ENCODE measurements at places on chromosomes 6 and 20.

DNA sequence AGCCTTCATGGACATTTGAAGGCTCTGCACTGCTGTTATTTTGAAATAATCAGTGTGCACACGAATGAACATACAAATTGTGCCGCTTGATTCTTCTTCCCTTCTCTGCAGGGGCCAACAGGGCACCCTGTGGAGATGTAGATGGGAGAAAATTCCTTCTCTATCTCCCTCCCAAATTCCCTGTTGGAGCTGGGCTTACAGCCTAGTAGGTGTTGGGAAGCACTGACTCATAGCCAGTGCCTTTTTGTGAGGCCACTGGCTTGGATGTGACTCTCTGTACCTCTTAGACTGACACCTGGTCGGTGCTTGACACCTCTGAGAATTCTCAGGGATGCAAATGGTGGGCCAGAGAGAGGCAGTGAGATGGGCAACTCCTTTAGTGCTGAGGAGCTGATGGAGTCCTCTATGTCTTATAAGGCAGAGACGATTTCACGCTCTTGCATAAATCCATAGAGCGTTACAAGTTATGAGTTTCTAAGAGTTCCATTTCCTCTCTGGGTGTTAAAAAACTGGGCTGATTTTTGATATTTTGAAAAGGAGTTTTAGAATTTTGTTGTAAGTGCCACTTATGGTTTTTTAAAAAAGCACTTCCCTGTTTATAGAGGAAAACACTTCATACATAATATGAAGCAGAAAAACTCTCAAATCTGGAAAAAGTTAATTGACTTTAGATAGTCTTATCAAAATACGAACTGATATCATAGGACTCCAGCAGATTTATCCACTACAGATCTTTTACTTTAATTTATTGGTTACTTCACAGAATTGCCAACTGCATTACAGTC, 89.8 kb upstream of the MAP3K7 start:
- ATAC-seq = no peak

DNA sequence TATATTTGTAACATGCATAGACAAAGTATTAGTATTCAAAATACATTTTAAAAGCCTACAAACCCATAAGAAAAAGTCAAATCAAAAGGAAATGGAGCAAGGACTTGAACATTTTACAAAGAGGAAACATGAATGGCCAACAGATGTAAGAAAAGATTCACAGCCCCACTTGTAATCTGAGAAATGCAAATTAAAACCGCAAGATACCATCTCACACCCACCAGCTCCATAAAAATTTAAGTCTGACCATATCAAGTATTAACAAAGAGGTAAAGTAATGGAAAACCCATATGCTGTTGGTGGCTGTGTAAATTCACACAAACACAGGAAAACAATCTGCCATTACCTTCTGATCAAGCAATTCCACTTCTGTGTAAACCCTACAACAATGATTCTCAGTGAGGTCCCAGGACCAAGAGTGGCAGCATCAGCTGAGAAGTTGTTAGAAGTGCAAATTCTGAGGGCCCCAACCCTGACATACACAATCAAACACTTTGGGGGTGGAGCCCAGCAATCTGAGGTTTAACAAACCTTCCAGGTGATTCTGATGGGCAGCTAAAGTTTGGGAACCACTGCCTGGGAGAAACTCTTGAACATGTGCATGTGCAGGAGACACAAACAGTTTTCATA, 30.9 kb downstream of the BCL2L1 start:
- no peak for ATAC-seq

- no peak for ATAC-seq
Observed at GRCh38 chr6:149938571-149939355, 3.1 kb upstream of the ULBP2 start.

DNA sequence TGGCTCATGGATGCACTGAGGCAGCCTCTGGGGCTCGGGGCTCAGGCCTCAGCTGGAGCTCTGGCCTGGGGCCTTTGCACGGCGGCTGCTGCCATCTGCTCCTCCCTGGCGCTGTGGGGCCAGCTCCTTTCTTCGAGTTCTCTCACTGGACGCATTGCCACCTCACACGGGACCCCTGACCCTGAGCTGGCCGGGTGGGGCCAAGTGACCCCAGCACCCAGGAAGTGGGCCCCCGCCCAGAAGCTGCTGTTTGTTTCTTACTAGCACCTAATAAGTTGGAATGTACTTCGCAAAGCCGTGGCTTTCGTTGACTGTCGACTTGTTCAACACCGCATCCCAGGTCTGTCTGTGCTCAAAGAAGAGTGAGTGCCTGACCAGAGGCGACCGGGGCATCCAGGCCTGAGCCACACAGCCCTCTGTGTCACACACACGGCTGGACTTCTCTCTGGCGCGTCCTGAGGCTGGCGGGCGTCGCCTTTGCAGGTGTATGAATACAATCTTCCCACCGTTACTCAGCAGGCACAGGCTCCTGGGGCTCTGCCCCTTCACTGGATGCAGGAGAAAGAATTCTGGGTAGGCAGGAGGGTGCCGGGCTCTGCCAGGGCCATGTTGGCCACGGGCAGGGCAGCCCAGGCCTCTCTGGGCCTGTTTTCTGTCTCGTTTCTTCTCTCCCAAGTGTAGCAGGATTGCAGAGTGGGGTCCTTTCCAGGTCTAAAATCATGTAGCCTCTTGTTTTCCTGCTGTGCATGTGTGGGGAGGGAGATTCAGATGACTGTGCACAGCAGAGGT, 112.9 kb downstream of the DLL1 start:
- ATAC-seq = no peak

DNA sequence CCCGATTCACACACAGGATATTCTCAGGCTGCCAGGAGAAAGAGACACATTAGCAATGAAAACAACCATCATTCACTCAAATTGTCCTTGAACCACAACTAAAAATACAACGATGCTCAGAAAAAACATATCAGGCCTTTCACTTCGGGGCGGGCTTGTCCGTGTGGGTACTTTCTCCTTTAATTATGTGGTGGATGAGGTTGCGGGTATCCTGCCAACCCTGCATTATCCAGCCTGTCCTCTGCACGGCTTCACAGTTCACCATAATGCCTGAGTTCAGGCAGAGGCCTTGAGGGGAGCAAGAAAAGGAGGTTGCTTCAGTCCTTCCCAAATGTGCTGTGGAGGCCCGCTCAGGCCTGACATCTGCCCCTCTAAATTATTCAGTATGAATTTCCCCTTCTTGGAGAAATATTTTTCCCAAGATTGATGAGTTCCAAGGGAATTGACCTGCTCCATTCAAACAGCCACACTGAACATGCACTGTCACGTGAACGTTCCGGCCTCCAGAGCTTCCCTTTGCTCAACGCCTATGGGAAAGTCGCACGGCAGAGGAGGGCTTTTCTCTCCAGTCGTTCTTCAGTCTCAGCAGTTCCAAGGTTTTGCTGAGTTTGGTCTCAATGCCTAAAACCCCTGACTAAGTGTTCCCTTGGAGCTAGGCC, 70.3 kb downstream of the MYLK4 start:
- no peak for ATAC-seq

DNA sequence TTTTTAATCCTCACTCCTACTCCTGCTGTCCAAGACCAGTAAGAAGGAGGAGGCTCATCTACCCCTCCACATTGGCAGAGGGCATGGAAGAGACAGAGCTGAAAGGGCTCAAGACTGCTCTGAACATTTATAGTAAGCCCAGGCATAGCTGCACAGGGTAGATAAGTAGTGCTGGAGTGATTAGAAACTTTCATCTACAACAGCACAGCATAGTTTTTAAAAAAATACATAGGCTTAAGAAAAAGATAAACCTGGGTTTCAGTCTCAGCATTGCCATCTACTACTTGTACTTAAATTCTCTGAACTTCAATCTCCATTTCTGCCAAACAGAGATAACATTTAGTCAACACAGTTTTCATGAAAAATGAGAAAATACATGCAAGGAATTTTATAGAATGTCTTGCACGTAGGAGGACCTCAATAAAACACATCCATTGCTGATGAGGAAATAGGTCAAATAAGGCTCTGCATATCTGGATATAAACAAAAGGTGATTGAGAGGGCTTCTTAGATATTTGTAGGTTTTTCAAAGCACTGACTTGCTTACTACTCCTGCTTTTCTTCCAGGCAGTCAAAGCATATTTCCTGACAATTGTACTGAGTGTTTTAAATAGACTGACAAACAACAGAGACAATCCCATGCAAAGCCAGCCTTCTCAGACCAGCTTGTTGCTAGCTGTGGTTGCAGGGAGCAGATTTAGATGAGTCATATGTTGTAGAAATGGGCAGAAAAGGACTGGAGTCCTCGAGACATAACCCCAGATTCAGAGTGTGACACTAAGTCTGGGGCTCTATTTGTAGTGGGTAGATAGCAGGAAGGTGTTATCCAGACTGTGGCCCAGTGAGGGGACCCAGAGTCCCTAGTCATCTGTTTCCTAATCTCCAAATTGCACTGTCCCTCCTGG, 107.4 kb upstream of the TAB2 start:
- peak; percentile 86 for ATAC-seq

DNA sequence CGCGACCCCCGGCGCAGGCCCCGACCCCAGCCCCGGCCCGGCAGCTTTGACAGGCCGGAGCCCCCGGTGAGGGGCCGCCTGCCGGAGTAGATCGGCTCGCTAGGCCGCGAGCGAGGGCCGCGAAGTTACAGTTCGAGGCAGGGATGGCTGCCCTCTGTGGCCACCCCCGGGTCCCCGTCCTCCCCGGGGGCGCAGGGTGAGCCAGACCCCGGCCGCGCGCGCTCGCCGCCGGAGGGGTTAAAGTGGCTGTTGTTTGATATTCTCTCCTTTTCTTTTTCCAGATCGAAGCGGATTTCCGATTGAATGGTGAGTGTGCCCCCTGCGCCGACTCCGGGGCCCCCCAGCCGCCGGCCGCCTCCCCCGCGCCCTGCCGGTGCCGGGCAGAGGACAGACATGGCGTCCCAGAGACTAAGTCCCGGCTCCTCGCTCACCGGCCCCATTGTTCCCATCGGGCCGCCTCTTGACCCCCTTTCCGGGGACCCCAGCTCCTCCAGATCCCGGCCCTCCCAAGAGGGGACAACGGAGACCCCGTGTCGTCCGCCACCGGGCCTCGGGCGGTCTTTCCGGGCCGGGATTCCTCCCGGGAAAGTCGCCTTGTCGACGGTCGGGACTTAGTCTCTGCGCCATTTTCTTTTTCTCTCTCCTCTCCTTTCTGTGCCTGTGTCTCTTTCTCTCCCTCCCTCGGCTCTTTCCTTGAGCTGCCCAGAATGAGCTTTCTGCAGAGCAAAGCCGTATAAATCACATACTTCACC, 704 bp downstream of the TOP1 start:
- peak; percentile 17 for ATAC-seq

DNA sequence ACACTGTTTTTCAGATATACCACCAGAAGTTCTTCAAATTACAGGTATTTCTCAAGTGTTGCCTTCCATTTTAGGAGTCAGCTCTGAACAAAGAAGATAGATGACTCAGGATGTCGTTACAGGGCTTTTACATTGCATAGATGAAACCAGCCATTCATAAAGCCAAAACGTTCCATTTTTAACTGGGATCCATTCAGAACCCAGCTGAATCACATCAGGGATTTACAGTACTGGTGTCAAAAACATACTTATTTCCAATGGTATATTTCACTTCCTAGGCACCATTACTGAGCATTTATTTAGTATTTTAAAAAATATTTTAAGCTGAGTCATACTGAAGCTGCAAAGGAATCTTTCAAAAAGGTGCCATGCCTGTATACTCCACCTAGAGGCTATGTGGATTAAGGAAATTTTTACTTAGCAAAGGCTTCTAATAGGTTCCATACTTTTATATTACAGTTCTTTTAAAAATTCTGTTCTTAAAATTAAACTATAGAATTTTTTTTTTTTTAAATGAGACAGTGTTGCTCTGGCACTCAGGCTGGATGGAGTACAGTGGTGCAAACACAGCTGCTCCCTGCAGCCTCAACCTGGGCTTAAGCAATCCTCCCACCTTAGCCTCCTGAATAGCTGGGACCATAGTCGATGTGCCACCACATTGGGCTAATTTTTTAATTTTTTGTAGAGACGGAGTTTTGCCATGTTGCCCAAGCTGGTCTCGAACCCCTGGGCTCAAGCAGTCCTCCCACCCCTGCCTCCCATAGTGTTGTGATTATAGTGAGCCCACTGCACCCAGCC, 2.6 kb downstream of the ASF1A start:
- ATAC-seq = no peak

DNA sequence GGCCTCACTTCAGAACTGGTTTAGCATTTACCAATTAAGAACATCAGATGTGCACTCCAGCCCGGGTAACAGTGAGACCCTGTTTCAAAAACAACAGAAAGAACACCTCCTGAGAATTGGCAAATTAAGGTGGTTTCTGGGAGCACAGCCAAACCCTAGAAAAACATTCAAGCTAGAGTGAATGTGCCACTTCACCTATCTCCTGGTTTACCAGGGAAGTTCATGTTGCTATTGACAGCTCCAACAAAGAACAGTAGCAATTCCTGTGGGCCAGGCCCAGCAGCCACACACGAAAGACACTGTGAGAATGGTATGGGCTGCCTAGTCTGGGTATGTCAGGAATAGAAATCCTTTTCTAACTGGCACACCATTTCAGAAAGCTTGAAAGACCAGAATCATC, 4.9 kb downstream of the POLR1C start:
- ATAC-seq = no peak

DNA sequence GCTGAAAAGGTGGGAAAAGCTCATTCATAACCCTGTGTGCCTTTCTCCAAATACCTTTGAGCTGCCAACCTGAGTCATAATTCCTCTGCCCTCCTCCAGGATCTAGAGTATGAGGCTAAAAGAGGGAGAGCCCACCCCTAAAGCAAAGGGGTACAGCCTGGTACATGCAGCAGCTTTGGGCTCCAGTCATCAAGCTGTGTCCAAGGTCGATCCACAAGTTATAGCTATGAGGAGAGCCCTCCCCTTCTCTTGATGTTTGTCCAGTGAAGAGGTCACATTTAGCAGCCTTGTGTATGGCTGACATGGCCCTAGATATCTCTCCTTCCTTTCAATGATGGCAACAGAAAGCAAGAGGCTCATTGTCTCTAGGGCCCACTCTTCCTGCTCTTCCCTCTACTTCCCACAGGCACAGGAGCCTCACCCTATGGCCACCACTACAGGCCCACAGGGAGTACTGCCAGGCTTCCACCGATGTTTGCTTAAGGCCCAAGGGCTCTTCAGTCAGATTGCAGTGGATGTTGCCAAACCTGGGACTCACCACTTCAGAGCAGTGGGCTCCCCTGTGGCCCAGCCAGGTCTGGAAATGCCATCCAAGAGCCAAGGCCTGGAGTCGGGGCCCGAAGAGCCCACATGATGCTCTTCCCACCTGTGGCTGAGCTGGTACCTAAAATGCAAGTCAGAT, 176.8 kb downstream of the CD83 start:
- no peak for ATAC-seq

GRCh38 chr6:29627755-29628418, 5.1 kb downstream of the GABBR1 start:
- peak; percentile 29 for ATAC-seq

DNA sequence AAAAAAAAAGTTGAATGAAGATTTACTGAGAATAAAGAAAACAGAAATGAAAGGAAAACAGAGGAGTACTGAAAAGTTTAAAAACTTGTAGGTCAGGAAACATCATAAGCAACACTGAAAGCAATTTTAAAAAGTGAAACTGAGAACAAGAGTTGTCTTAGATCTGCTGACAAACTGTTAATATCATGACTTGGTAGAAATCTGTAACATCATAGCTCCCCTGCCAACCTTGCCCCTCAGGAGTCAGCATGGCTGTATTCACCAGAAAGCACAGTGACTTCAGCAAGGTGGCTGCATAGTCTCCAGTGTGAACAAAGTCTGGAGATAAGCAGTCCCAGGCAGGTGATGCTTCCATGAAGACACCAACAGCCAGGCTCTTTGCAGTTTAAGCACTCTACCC, 5.3 kb downstream of the NAA20 start:
- no peak for ATAC-seq

GRCh38 chr6:77930382-77930781, 277.5 kb downstream of the MEI4 start:
- no peak for ATAC-seq
